Daoy (cell line): ENCODE measurements at places on chromosomes 2 and 18.

GRCh38 chr18:35470435-35470834 lies 27.3 kb downstream of the INO80C start:
- no peak for DNase-seq

DNA sequence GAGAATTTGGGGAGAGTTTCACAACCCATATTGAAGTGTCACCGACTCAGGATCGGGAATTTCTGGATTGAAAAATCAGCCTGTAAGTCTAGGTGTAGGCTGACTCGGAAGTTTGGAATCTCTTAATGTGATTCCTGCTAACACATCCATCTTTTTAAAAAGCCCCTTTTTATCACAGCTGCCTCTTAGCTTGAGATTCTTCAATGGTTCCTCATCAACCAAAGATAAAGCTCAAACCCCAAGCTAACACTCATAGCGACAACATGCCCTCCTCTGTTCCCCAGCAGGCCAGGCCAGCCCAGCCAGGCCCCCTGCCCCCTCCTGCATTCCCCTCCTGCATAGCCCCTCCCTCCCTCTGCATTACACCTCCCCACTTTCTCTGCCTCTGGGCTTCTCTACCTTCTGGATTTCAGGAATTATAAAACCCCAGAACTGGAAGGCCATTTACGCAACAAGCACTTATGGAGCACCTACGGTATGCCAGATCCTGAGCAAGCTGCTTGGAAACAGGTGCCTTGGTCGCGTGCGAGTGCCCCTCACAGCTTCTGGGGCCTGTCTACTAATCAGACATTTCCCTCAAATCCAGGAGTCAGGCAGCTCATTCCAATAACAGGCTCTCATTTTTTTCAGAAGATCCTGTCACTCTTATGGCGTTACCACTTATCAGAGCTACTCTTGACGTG lies 63.4 kb downstream of the EMX1 start:
- DNase-seq = peak; percentile 41

- no peak for DNase-seq
Observed at GRCh38 chr2:66872986-66873754, 438.2 kb downstream of the MEIS1 start.

GRCh38 chr2:199460101-199460671 lies 2.4 kb upstream of the SATB2 start:
- DNase-seq = peak; percentile 23

GRCh38 chr2:69104261-69104660 lies 91.3 kb downstream of the ANTXR1 start:
- DNase-seq = no peak

DNA sequence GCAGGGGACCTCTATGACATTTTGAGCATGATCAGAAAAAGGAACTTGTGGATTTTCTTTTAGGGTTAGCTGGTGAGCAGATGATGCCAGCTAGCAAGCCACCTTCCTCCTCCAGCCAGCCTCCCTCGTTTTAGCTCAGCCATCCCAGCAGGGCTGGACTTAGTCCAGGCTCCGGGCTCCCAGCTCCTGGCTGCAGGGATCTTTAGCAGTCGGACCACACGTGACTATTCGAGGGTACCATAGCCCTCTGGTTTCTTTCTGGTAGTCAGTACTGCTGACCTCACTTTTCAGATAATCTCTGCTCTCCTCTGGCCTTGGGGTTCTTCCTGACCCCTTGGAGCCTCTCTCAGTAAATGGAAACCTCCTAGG lies 31.8 kb downstream of the NCK2 start:
- DNase-seq = no peak

DNA sequence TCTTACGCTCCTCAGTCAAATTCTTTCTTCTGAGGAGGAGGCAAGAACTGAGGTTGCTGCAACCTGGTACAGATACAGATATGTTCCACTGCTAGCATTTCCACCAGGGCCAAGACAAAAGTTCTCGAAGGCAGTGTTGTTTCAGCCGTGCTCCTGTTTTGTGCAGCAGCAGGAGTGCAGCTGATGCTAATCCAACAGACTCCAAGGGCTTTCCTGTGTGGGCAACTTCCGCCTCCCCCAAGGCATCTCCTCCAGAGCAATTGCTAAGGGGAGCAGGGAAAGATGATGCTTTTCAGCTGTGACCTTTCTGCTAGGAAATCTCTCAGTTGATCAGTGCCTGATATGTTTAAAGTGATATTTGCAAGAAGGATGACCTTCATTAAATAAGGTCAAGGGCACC lies 52.6 kb upstream of the DAPL1 start:
- DNase-seq = no peak

DNA sequence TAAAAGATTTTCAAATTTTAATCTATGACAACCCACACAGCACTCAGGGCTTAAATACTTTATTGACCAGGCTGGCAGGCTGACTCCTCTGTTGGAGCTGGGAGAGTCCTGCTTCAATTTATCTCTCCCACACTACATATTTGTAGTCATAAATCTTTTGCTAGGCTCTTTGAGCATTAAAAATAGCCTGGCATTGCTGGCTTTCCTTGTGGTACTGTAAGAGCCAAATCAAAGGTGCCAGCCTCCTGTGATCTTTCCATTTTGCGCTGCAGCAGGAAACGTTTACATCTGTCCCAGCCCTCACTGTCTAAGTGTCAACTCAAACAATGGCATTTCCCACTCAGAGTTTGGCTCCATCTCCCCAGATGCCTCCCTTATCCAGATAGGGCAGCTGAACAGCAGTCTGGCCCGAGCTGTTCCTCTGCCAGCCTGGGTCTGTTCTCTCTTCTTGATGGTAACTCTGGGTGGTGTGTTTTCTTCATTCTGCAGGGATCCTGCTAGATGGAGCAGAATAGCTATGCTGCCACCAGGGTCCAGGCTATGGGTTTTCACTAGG lies 62.1 kb downstream of the LRRTM1 start:
- no peak for DNase-seq

- no peak for DNase-seq
Observed at GRCh38 chr2:150601280-150602038, 114.0 kb upstream of the RND3 start.

GRCh38 chr2:45278365-45279078 lies 269.3 kb upstream of the SIX2 start:
- DNase-seq = no peak

- no peak for DNase-seq
Observed at GRCh38 chr2:25354116-25354515, 12.4 kb upstream of the DNMT3A start.

DNA sequence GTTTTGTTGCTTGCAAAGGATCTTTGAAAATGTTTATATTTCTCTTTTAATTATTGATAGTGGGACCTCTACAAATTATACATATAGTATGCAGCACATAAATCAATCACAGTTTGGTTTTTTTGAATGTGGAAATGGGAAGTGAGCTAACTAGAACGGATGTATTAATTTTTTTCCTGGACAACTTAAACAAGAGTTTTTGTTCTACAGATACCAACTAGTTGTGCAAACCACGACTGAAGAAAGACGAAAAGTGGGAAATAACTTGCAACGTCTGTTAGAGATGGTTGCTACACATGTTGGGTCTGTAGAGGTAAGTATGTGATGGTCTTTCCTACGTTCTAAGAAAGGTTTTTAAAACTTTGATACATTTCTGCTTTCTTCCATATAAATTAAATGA lies 39.2 kb downstream of the NDC80 start:
- DNase-seq = no peak

DNA sequence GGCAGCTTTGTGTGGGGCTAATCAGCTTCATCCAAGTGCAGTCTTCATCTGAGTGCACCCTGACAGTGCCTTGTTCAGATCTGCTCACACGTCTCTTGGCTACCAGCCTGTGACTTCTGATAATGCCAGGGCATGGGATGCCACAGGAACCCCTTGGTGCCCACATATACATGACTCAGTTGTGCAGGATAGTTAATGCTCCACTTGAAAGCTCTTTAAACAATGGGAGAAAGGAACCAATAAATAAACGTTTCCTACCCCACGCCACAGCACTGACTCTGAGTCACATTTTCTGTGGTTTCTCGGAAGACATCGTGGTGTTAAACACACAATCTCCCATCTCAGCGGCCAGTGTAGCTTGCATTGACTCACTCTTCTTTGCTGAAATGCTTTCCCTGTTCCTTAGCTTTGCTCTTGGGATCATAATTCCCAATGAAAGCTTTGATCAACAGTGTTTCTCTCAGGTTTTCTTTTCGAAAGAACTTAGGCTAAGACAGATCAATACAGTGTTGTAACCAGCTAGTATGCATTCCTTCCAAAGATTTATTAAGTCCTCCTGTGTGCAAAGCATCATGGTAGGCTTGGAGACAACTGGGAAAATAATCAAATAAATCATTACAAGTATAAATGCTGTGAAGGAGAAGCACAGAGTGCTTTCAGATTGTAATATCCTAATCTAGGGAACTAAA lies 142.0 kb downstream of the COPS8 start:
- peak; percentile 95 for DNase-seq

- DNase-seq = no peak
Observed at GRCh38 chr2:172986040-172986439, 89.6 kb upstream of the MAP3K20 start.

- no peak for DNase-seq
Observed at GRCh38 chr18:43866696-43867095, 589.4 kb upstream of the SYT4 start.

GRCh38 chr18:2002604-2003003 lies 568.7 kb downstream of the METTL4 start:
- no peak for DNase-seq

DNA sequence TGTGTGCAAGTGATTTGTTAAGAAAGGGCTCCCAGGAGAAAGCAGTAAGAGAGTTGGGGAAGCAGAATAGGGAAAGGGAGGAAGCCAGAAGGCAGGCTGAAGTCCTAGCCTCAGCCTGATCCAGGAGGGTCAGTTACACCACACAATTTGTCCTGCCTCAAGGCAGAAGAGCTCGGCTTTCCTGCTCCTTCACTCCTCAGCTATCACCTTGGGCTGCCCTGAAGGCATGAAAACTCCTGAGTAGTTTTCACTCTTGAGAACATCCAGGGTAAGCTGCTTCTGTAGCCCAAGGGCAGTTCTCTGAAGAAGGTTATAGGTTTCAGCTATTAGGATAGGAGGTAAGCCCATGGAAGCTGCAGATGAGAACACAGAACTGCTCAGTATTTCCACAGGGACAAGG lies 47.4 kb upstream of the ANKRD44 start:
- DNase-seq = no peak

GRCh38 chr2:168534926-168535325 lies 78.9 kb downstream of the CERS6 start:
- no peak for DNase-seq

- DNase-seq = no peak
Observed at GRCh38 chr18:34600158-34600557, 109.9 kb upstream of the DTNA start.

- no peak for DNase-seq
Observed at GRCh38 chr2:120428748-120429147, 82.8 kb downstream of the INHBB start.

DNA sequence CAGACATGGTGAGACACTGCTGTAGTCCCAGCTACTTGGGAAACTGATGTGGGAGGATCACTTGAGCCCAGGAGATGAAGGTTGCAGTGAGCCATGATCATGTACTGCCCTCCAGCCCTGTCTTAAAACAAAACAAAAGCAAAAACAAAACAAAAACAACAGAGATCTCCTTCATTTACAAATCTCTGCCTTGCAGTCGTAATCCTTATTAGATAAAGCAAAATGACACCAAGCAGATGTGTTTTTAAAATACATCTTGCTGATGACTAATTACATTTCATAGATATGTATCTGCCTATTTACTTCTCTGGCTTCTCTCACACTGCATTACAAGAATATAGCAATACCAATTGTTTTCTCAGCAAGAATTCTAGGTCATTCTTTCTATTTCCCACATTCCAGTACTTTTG lies 22.8 kb downstream of the NFE2L2 start:
- no peak for DNase-seq

DNA sequence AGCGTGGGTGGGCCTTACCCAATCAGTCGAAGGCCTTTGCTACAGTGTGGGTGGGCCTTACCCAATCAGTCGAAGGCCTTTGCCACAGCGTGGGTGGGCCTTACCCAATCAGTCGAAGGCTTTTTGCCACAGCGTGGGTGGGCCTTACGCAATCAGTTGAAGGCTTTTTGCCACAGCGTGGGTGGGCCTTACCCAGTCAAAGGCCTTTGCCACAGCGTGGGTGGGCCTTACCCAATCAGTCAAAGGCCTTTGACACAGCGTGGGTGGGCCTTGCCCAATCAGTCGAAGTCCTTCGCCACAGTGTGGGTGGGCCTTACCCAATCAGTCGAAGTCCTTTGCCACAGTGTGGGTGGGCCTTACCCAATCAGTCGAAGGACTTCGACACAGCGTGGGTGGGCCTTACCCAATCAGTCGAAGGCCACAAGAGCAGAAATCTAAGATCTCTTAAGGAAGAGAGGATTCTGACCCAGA lies 16.3 kb upstream of the GAL3ST2 start:
- no peak for DNase-seq

- DNase-seq = no peak
Observed at GRCh38 chr18:29076645-29077044, 899.7 kb upstream of the CDH2 start.

- peak; percentile 23 for DNase-seq
Observed at GRCh38 chr18:4035521-4035920, 419.6 kb downstream of the DLGAP1 start.

GRCh38 chr18:11654736-11655605 lies 34.1 kb upstream of the GNAL start:
- DNase-seq = peak; percentile 51

DNA sequence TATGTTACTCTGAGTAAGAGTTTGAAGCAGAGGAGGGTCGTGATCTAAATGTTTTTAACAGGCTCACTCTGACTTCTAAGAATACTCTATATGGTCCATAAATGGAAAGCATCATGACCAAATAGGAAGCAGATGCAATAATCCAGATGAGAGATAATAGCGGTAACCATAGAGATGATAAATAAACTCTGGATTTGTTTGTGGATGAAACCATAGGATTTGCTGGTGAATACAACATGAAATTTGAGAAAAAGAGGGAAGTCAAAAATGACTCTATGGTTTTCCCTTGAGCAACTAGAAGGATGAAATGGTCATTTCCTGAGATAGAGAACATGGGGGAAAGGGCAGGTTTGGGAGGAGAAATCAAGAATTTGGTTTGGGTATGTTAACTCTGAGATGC lies 3.9 kb downstream of the HEATR5B start:
- no peak for DNase-seq
